Stimulated activated CD4-positive, alpha-beta T cell treated with anti-CD3 and anti-CD28 coated beads, TNF-alpha, amount 100 ng/mL, for 24 hours (primary cell): ENCODE measurements at places on chromosomes 6 and 20.

DNA sequence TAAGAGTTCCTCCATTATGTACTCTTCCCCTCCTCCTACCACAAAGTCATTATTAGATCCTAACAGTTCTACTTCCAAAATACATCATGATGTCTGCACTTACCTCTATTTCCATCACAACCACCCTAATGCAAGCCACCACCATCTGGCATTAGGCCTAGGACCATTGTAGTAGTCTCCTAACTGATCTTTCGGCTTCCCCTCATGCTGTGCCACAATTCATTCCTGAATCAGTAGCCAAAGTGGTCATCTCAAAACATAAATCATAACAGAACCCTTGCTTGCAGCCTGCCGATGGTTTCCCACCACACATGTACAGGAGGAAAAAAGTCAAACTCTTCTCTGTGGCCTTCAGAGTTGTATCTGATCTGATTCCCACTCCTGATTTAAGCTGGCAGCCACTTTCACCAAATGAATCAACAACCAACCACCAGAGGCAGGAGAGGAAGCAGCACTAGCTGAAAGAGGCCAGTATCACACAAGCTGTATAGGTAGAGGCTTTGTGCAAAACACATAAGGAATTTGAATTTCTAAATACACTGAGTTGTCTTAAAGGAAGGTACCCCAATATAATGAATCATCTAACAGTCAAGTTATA, 26.1 kb downstream of the FAM184A start:
- DNase-seq = no peak

- no peak for DNase-seq
These were observed 54.1 kb downstream of the TULP4 start for GRCh38 chr6:158366363-158366762.

- DNase-seq = no peak
These were observed 25.9 kb downstream of the NEDD9 start for GRCh38 chr6:11206576-11206975.

DNA sequence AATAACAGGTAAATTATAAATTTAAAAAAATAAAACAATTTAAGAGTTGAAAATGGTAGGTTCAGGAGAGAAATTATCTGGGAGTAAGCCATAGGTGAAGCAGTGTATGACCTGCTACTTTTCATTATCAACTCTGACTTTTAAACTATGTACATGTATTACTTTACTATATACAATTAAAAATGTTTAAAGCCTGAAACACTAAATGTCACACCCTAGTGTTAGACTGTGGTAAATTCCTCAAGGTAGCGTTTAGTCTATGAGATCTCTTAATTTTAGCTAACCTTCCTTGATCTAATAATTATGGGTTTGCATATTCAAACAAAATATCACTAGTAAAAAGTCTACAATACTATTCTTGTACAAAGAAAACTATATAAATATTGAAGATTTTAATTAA, 22.3 kb upstream of the TBC1D32 start:
- DNase-seq = no peak

GRCh38 chr20:17888044-17888443, 80.5 kb downstream of the SNX5 start:
- DNase-seq = no peak

DNA sequence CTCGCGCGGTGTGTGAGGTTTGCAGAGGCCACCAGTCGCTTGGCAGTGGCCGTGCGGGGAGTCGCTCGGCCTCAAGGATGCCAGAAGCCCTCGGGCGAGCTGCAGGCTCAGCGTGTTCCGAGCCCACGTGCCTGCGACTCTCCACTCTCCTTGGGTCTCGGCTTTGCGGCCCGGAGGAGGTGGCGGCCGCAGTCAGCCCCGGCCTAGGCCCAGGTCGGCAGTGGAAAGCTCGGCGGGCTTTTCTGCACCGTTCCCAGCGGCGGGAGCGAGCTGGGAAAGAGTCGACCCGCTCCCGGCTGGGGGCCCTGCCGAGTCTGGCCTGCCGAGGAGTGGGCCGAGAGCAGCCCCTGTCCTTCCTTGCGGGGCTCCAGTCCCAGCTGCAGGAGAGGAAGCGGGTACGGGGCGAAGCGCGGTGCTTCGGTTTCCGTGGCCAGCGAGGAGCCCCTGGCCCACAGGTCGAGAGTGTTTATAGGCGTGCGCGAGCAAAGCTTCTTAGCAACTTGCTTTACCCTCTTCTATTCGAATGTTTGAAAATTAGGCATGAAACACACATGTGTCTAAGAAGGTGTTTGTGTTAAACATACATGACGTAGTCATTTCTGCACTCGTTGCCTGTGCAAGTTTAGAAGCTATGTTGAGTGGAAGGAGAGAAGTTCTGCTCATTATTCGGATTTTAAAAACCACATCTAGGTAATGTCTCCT, 5.6 kb downstream of the FOXC1 start:
- no peak for DNase-seq

- DNase-seq = no peak
These were observed 30.3 kb downstream of the TBPL1 start for GRCh38 chr6:133983099-133983939.

DNA sequence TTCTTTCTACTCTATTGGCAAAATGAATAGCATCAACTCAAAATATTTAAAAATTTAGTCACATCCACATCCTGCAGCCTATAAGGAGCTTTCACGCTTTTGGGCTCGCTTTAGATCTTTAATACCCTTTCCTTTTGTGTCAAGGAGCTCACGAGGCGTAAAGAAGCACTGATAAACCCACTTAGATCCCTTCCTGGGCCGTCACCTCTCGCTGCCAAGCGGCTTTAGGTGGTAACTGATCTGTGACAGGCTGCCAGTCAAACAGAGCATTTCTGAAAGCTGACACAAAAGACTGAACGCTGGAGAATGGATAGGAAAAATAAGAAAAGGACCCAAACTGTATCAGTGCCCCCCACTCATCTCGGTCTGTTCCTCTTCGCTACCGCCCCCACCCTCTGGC, 385.7 kb upstream of the MMS22L start:
- DNase-seq = no peak
